ENCODE measurements at places on chromosomes 11 and 22.

DNA sequence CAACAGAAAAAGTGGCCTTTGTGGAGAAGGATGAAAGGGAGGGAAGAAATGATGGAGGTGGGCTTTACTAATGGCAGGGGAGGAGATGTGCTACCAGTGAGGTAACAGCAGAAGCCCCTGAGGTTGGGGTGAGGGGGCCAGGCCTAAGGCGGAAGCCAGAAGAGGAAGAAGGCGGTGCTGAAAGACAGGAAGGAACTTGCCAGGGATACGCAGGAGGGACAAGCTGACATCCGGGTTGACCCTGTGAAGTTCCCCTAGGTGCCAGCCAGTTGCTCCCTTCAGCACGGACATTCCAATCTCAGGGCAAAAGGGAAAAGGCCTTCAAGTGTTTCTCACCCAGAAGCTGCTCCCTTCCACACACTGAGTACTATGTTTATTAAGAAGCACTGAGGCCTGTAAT, 2.3 kb upstream of the TIRAP start:
- DNase-seq: no peak

GRCh38 chr11:73759610-73760134, 1.2 kb downstream of the RAB6A start:
- no peak for DNase-seq

DNA sequence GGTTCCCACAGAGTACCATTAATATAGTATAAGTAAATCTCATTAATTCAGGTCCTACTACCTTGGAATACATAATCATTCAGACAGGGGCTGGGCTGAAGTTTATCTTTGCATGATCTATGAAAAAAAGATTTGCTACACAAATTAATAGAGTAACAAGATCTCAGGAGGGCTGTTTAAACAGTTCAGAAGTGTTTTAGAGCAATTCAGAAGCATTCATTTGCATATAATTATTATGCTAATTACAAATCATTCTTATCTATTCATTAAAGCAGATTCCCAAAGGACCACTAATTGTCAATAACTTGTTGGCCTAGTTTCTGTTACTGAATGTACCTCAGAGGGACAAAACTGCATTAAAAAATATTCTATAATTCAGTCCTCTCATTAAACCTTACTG, 40.5 kb downstream of the PITPNB start:
- DNase-seq: no peak

DNA sequence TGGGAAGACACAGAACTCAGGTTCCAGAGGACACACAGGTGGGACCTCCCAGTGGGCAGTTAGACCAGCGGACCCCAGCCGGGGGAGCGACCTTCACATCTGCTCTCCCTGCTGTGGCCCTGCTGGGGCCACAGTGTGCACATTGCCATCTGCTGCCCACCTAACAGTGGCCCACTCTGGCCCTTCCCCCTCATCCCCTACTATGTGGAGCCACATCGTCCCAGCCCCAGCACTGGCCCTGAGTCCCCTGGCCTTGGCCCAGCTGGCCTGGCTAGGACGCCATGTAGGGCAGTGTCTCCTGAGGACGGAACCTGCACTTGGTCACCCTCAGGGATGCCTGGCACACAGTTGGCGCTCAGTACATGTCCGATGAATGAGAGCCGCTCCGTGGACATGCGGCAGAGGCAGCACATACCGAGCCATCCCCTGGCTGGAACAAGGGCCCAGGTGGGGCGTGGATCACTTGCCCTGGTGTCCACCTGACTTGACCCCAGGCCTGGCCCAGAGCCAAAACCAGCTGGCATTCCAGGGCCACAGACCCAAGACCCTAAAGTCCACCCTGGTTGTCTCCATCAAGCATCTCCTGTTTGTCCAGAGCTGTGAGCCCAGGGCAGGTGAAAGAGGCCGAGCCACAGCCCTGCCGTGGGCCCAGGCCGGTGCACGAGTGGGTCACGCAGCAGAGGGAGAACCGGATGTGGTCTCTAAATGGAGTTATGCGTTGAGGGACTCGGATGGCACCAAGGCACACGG, 93.1 kb upstream of the FGF3 start:
- DNase-seq: no peak

DNA sequence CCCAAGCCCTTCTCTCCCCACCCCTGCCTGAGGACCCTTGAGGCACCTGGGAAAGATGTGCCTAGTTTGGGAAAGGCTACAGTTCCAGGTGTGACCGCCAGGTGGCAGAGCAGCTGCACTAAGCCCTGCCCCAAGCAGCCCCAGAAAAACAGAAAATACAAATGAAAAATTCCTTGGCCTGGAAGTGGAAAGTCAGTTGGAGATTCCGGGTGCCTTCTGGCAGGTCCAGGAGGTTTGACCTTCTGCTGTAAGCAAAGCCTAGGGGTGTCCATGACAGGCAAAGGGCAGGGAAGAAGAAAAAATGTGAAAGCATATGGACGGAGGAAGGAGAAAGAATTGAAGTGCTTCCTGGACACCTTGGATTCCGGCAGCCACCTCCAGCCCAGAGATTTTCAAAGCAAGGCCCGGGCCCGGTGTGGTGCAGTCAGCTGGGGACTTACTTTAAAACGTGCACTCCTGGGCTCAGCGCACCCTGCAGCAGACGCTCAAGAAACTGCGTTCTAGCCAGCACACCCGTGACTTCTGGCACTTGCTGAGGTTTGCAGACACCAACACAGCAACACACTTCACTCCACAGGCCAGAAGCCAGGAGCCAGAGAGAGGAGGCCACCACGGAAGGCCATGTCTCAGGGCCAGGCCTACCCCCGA, 37.3 kb upstream of the SLC22A12 start:
- peak; percentile 63 for DNase-seq

DNA sequence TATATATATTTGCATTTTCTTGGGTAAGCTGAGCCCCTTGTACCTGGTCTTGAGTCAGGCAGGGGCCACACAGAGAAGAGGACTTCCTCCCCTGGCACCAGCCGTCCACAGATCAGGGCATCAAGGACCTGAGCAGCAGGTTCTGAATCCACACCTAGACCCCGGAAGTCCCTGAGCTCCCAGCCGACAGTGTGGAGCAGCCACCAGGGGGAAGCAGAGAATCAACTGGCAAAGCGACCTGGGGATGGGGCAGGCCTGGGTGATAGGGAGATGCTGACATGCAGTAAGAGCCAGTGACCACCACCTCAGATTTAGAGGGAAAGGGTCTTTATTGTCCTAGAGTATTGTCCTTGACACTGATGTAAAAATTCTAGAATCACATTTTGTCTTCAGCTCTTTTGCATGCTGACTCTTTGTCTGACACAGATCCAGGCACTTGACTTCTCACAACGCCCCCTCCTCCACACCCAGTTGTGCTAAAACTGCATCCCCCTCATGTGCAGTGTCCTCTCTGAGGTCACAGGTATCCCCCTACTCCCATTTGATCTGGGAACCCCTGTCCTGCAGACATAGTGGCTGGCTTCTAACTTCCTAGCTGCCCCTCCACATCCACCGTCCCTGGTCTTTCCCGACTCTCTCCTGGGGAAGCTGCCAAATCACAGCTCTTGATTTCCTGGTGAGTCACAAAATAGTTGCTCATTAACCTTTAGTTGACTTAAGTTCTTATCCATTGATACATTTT, 109.3 kb downstream of the GGTLC2 start:
- peak; percentile 74 for DNase-seq

DNA sequence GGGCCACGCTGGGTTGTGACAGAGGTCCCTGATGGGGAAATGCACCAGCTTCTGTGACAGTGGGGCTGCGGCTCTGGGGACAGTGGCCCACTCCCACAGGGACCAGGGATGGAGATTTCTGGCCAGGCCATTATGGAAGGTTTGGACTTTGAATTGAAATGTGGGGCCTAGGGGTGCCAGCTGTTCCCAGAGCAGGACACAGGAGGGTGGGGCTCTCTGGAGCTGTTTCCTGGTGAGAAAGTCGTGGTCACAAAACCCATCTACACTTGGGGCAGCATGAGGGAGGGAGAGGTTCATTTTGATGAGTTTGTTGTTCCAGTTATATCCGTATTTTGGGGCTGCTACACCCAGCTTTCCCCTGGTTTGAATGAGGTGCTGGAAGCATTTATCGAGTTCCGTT, 52.2 kb downstream of the LRP5 start:
- DNase-seq: no peak
